Sigmoid colon (tissue), 7 donors: ENCODE measurements at places on chromosomes 2 and 18. TPM values are rescaled to one million over a fixed set of nuclear protein-coding genes. Genes with fewer than 3 reads are reported as not detected.

The GALNT13 gene
- polyA plus RNA-seq = 0.25 TPM

The XPO1 gene
- 25.2 TPM for polyA plus RNA-seq

The RFTN2 gene
- polyA plus RNA-seq = 1.3 TPM

The PROM2 gene
- polyA plus RNA-seq = 2.5 TPM

The NT5C1B gene
- polyA plus RNA-seq = not detected

The ALPP gene
- not detected for polyA plus RNA-seq

The C2orf66 gene
- 0.03 TPM for polyA plus RNA-seq

DNA sequence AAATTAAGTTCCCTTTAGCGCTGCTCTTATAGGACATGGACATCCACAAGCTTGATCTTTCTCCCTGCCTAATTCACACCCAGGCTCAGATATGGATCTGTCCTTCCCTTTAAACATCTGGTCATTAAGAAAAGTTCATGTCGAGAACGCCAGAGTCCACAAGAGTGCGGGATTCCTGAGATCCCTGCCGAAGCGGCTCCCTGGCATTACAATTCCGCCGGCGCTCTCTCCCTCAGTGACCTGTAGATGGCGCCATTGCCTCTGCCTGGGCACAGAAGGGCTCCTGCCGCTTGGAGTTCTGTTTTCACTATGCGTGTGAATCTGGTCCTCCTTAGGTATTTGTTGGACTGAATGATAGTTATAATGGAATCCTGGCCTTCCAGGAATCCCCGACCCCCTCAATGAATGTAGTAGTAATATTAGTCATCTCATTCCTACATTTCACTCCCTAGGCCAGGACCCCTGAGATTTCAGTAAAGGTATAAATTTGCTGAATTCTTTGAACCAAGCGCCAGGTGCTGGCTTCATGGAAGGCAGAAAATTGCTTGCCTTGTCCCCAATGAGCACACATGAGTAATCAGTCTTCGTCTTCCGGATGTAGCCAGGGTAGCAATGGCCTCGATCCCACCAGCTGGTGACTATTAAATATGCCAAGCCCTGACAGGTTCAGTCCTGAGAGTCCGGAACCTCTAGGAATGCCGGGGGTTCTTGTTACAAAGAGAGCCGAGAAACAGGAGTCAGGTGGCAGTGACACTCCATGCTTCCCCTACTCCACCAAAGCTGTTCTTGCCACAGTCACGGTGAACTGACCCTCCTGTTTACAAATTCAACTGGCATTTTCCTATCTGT is 26.4 kb upstream of the CD207 start:
- H3K4me1 ChIP-seq = no peaks in the 10 kb centered on the region
- peaks cover 15% of the 10 kb centered on the region for H3K27me3 ChIP-seq
- H3K4me3 ChIP-seq = no peak overlapping the region
- no peaks in the 10 kb centered on the region for H3K36me3 ChIP-seq

GRCh38 chr2:1874101-1874865 is 130.0 kb upstream of the PXDN start:
- H3K4me3 ChIP-seq = no peak overlapping the region
- DNase-seq = no peak
- no peaks in the 10 kb centered on the region for H3K4me1 ChIP-seq

- no peak overlapping the region for H3K27ac ChIP-seq
- H3K36me3 ChIP-seq = peaks cover 3% of the 10 kb centered on the region
- no peak overlapping the region for H3K4me3 ChIP-seq
- DNase-seq = peak; percentile 85
- peaks cover 4% of the 10 kb centered on the region for H3K4me1 ChIP-seq
Observed at GRCh38 chr2:240513549-240514287, 44.1 kb downstream of the ANKMY1 start.

DNA sequence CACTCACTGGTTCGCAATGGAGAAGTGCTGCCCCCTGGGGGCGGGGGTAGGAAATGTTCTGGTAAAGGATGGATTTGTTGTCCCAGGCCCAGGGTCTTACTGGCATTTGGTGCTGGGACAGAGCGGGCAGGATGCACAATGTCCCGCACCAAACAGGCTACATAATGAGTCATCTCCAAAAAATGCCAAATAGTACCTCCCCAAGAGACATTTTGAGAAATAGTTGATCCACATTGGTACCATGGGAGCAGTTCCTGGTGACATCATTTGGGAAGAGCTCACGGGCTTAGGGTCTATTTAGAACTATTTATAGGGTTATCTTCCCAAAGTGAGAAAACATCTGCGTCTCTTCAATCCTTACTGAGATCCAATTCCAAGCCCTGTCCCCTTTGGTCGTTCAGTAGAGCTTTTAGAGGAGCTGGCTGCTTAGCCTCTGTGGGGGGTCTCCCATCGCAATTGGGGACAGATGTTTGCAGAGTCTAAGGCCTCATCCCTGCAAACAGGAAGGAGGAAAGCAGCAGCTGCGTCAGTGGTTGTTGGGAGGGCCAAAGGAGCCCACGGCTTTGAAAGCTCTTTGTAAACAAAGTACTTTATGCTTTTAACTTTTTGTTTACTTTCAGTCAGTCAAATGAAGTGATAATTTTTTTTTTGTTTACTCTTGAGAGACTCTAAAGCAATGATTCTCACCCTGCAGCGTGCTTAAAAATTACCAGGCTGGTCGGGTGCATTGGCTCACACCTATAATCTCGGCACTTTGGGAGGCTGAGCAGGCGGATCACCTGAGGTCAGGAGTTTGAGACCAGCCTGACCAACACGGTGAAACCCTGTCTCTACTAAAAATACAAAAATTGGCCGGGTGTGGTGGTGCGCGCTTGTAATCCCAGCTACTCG is 49.3 kb downstream of the GREB1 start:
- DNase-seq = peak; percentile 77
- H3K27ac ChIP-seq = peak overlapping the region; percentile 20
- H3K36me3 ChIP-seq = no peaks in the 10 kb centered on the region
- no peak overlapping the region for H3K4me3 ChIP-seq

- H3K27ac ChIP-seq = peak overlapping the region; percentile 53
- no peaks in the 10 kb centered on the region for H3K4me1 ChIP-seq
- H3K27me3 ChIP-seq = no peaks in the 10 kb centered on the region
- DNase-seq = no peak
Observed at GRCh38 chr2:64998658-64999061, 9.5 kb downstream of the SLC1A4 start.

GRCh38 chr2:103789381-103790095 is 1027.7 kb downstream of the TMEM182 start:
- H3K36me3 ChIP-seq = no peaks in the 10 kb centered on the region
- H3K27me3 ChIP-seq = no peaks in the 10 kb centered on the region
- no peak overlapping the region for H3K27ac ChIP-seq
- no peak for DNase-seq
